ENCODE measurements at places on chromosomes 6 and 20.

- no peak for DNase-seq
Measured at GRCh38 chr6:34951731-34952130, 62.7 kb downstream of the ANKS1A start.

DNA sequence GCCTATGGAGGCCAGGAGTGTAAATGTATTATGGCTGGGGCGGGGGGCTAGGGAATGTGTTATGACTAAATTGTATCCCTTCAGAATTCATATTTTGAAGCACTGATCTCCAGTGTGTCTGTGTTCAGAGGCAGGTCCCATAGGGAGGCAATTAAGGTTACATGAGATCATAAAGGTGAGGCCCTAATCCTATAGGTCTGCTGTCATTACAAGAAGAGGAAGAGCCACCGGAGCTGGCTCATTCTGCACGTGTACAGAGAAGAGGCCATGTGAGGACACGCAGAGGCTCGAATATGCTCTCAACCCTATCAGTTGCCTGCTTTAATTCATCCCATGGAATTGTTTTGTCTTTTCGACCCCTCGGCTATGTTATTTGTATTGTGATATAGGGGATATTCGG lies 76.9 kb downstream of the VTA1 start:
- DNase-seq = no peak

DNA sequence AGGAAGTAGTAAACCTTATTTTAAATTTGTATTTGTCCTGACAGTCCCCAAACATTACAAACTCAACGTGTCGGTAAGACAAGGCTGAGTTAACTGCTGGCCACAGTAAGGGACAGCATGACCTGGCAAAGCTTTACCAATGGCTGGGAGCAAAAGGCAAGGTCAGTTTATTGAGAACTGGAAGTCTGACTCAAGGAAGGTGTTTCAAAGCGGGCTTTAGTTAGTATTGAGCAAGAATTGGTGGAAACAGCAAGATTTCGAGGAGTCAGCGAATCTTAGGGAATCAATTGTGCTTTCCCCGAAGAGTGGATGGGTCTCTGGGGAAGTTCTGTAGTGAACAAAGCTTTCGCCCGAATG lies 885 bp upstream of the GZF1 start:
- DNase-seq = no peak

DNA sequence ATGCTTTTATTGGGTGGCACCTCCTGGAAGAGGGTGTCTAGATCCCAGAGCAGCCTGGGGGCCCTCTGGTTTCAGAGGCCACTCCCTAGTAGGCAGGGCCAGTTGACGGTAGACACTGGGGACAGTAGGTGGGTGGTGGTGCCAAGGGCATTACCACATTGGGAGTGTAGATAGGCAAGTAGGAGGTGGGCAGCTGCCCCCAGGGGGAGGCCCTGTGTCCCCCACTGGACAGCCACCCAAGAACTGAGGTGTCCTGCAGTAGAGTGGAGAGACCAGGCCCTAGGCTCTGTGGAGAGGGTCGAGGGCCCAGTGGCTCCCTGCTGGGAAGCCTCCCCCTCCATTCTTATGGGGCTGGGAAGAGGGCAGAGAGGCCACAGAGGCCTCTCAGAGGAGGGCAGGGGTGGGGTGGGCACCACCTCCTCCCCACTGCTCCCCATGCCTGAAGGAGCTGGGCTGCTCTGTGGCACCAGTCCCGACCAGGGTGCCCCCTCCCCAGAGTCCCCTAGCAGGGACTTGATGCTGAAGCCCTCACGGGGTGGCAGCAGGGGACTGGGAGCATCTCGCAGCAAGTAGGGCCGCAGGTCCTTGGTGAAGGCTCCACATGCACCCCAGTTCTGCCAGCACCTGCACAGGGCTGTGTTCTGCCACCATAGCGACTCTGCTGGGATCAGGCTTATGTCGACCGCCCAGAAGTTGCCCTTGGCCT lies 305.0 kb upstream of the KCNQ5 start:
- DNase-seq = no peak

GRCh38 chr6:43575772-43576551 lies at the start of the genes POLH and XPO5:
Gene POLH (plus strand): TSS chr6:43576185. CDS start chr6:43582320, 6,135 bp downstream.
Gene XPO5 (minus strand): TSS chr6:43576038. CDS start chr6:43575864, 174 bp downstream.
- DNase-seq = peak; percentile 43

- DNase-seq = no peak
Measured at GRCh38 chr6:157218371-157219198, 104.7 kb downstream of the TMEM242 start.

GRCh38 chr6:124441450-124441849 lies 520.8 kb upstream of the RNF217 start:
- DNase-seq = no peak

GRCh38 chr20:18571578-18571977 lies 4.3 kb downstream of the SMIM26 start:
- no peak for DNase-seq

- DNase-seq = no peak
Measured at GRCh38 chr6:36663504-36664446, 14.7 kb upstream of the CDKN1A start.

- DNase-seq = no peak
Measured at GRCh38 chr20:14711652-14712051, 374.2 kb upstream of the FLRT3 start.

GRCh38 chr6:160428069-160428430 lies 79.9 kb downstream of the SLC22A3 start:
- no peak for DNase-seq

DNA sequence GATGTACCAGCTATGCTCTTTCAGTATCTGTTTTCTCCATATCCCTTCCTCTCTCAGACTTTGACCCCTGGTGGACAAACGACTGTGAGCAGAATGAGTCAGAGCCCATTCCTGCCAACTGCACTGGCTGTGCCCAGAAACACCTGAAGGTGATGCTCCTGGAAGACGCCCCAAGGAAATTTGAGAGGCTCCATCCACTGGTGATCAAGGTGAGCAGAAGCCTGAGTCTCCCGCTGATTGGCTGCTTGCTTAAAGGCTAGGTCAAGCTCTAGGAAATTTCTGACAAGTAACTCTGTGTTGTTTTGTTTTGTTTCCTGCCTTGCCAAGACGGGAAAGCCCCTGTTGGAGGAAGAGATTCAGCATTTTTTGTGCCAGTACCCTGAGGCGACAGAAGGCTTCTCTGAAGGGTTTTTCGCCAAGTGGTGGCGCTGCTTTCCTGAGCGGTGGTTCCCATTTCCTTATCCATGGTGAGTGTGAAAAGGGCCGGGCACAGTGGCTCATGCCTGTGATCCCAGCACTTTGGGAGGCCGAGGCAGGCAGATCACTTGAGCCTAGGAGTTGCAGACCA lies 28.6 kb downstream of the C6orf89 start:
- DNase-seq = no peak

GRCh38 chr20:2709205-2709981 lies 16.8 kb downstream of the EBF4 start:
- no peak for DNase-seq

DNA sequence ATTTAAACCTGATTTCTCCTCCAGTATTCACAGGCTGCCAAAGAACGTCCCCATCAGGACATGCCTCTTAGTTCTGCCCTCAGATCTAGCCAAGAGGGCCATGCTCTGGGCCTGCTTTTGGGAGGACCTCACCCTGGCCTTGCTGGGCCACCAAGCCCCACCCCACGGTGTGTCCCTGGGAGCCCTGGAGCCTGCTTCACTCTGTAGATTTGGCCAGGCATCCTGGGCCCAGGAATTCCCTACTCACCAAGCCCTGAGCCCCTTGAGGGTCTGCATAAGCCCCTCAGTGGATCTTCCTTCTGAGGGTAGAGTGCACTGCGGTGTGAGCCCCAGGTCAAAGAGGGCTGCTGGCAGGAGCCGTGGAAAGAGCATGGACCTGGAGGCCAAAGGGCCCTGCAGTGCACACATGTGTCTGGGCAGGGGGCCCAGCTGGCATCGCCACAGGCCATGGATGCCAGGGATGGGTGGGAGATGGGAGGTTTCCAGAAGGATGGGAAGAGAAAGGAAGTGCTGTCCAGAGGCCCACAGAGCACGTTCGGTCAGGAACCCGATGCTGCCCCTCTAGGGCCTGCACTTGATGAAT lies 98.0 kb downstream of the DACT2 start:
- DNase-seq = no peak

DNA sequence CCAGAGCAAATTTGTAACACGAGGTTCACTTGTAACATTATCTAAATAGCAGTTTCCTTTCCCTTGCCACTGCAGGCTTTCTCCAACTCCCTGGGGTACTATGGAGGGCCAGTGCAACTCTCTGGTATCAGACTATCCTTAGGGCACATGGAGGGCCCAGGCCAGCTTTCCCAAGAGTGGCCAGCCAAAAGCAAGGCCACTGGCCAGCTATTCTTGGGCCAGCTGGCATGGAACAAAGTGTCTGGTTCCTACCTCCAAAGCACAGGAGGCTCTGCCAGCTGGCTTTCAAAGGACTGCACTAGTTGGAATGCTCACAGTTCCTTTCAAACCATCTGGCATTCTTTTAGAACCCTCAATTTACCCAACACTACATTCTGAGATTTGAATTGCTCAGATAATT lies 8.7 kb downstream of the RNF24 start:
- no peak for DNase-seq

DNA sequence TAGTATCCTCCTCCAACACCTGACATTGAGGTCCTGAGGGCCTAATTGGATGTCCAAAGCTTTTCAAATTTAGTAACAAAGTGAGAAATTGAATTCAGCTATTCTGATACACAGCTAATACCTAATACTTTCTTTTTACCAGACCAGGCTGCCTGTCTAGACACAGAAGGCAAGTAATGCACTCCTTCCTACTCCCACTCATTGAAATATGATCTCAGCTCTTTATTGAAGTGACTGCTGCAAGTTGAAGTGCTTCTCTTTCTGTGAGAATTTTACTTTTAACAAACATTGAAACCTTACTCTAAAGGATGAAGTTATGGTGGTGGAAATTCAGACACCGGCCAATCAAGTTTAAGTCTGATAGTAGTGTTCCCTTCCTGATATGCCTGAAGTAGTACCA lies 90.8 kb upstream of the OGFRL1 start:
- no peak for DNase-seq

GRCh38 chr20:62123450-62124118 lies 1.3 kb downstream of the LSM14B start:
- DNase-seq = no peak

GRCh38 chr6:139030228-139030963 lies 1.9 kb downstream of the ABRACL start:
- DNase-seq = no peak

DNA sequence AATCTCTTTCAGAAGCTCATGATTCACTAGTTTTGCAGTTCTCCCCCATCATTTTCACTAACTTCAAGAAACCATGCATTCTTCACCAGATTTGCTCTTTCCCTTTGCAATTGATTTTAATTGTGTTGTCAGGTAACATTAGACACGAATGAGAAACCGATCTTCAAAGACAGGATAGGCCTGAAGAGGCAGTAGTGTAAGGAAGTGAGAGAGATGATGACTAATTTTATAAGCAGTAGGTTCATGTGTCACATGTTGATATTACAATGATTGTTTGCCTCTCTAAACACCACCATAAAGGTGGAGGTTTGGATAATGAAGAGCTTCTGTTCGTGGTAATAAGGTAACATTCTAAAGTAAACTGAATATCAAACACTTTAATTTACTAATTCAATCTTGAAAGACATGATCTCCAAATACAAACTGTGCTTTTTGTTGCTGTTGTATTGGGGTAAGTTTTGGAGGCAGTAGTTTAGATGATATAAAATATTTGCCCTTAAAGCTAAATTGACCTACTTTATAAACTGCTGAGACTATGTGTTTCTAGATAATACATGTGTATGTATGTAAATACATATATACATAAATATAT lies 207.2 kb downstream of the PHACTR1 start:
- DNase-seq = no peak

Measured in esophagus squamous epithelium (tissue), 5 donors.